Right cardiac atrium (tissue), 5 donors: ENCODE measurements at places on chromosomes 3 and 15.

DNA sequence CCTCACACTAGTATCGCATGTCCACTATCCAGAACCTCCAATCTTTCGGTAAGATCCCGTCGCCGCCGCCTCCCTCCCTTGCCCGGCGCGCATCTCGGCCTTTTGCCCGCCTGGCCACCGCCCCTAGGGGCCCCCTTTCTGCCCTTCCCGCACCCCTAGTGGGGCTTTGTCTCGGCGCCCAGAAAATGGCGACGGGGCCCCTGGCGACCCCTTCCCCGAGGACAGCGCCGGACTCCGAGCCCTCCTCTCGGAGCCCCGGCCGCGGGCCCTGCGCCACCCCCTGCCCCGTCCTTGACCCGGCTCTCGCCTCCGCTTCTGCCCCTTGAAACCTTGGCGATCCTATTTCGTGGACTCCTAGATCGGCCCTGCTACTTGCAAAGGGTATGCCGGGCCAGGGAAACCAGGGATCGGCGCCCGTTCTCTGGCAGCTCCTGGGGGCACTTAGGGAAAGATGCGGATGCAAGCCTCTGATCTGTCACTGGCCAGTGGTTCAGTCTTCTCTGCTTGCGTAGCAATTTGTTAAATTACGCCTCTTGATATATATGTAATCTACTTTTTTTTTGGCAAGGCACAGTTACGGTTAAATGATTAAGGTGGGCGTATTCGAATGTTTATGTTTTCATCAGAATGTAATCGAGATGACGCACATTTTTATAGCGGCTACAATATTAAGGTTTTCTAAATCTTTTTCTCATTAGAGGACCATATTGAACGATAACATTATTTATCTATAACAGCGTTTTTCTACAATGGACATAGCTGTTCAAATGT lies 603 bp downstream of the EIF1B start:
- DNase-seq, result peak; percentile 58

DNA sequence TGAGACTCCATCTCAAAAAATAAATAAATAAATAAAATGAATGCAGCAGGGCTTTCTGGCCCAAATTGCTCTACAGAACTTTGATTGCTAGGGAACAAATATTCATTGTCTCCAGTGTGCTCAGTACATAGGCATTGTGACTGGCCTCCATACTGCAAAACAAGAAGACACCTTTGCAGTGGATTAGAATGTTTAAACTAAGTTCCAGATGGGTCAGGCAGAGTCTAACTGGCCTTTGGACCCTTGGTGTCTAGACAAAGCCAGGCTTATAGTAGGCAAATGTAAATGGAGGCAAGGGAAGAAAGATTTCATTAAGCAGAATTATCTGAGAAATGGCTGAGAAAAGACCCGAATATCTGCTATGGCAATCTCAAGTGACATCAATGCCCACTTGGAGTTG lies 335.2 kb upstream of the C2CD4B start:
- no peak for DNase-seq

GRCh38 chr15:28960979-28961378 lies 75.2 kb downstream of the APBA2 start:
- no peak for DNase-seq

DNA sequence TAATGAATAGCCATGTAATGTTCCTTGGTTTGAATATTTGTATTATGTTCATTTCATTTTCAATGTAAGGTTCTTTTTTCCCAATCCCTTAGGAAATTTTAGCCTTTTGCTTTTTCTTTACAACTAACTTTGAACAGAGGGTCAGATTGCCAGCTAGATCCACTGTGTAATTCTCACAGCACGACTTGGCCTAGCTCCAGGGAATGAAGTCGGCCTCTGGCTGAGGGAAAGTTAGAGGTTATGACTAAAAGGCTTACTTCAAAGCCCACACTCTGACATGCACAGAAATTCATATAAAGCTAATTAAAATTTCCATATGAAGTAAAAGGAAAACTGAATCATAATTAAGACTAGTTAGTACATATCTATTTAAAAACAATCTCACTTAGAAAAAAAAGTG lies 38.7 kb downstream of the ROBO1 start:
- DNase-seq, result no peak

GRCh38 chr3:172287937-172288477 lies 160.2 kb downstream of the GHSR start:
- no peak for DNase-seq
